ENCODE measurements at places on chromosomes 6 and 20.

DNA sequence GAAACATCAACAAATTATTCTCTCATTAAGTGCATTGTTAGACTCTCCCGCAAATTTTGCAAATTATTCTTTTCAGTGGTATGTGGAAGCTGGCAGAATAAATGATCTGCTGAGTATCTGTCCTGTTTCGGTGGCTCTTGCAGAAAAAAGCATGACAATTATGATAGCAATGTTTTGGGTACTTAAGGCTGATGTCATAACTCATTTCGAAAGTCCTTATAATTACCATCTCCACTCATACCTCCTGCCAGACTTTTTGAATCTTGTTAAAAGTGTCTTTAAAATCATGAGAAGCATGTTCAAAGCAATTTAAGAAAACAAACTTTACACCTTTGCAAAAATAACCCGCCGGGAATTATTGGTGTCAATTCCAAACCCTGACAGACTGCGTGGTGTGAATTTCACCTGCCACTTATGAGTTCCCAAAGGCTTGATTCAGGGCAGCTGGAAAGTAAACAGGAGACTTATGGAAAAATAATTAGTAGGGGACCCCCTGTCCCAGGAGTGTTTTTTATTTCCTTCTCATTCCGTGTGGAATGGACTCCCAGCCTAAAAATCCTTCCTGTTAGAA, 87.6 kb upstream of the E2F3 start:
- DNase-seq, result no peak

- DNase-seq, result no peak
These were observed 534 bp upstream of the EFCAB8 start for GRCh38 chr20:32858189-32858588.

- no peak for DNase-seq
These were observed 50.5 kb upstream of the TRIM26 start for GRCh38 chr6:30263734-30264133.

DNA sequence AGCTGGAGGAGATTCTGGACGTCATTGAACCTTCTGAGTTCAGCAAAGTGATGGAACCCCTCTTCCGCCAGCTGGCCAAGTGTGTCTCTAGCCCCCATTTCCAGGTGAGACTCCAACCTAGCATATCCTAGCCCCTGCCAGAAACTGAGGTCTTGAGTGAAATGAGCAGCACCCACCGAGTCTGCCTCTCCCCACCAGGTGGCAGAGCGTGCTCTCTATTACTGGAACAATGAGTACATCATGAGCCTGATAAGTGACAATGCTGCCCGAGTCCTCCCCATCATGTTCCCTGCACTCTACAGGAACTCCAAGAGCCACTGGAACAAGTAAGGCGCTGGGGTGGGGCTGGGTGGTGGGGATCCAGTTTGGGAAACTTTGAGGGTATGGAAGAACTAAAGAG, 4.6 kb downstream of the MEA1 start:
- no peak for DNase-seq

DNA sequence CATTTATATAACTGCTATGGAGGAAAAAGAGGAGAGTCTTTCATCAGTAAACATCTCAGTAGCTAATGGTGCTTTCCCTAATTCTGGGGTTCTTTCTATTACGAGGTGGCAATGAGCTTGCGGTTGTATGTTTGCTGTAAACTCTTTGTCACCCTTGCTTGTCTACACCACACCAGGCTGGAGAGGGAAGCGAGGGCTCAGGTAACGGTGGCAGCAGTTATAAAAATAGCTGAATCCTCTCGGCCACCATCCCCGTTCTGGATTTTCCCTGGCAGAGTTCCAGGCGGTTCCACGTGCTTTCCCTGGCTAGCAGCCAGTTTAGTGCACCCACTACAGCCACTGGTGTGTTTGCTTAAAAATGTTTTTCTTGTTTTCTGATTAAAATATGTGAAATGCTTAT, 39.0 kb downstream of the MAS1 start:
- DNase-seq, result no peak

DNA sequence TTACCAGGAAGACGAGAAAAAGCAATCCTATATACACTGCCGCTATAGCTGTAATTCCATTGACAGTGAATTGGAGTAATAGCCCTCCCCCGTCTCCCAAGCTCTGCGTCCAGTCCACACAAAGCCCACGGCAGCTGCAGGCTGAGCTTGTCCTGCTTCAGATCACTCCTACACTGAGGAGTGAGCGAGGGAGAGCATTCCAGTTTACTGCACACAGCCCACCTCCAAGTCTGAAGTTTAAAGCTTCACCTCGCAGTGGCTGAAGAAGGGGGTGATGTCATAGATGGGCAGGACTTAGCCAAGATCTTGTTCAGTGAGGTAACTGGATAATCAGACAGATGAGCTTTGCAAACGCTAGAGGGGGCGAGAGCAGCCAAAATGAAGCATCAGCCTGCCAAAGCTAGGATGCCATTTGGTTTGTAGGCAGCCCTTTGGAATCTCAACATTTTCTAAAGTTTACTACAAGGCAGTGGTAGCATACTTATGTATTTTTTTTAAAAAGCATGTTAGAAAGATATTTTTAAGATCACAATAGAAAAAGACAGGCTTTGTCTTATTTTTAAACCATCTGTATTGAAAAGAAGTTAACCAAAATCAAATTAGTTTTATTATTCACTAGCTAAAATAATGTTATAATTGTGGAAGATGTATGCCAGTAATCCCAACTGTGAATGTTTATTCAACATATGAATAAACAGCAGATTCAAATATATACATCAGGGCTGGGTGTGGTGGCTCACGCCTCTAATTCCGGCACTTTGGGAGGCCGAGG, at the start of gene FLRT3:
Gene FLRT3 (minus strand): TSS at position 213 of the 772 bp plus-strand sequence. CDS start 10,106 bp downstream, outside the sequence.
- no peak for DNase-seq
